NCI-H1092 treated with DMSO at 0.1 percent for 48 hours (cell line): ENCODE measurements at places on chromosomes 2 and 18.

- DNase-seq: no peak
Observed at GRCh38 chr2:171726847-171727450, 39.7 kb downstream of the DYNC1I2 start.

GRCh38 chr2:85528355-85528754, 10.6 kb upstream of the MAT2A start:
- DNase-seq: no peak

DNA sequence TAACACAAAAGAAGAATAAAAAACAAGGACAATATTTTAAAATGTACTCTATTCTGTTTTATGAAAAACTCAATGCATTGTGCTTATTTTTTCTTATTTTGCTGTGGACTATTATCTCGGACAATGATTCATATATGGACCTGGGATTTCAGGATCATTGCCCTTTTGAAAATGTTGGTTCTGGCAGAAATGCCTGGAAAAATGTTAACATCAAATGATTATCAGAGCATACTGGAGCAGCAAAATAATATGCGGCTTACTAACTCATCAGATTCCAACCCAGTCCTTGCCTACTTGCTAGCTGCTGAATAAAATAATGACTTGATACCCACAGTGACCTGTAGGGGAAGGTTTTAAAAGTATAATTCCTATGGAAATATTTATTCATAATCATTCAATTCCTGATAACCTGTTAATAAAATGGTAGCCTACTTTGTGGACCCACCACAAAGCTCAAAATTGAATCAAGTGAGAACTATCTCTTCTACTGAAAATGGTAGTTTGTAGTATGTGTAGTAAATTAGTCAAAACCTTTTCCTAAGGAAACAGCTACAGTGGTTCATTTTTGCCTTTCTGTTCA, 117.4 kb downstream of the NEB start:
- no peak for DNase-seq

GRCh38 chr2:240637116-240637900, 12.0 kb downstream of the GPR35 start:
- DNase-seq: no peak

DNA sequence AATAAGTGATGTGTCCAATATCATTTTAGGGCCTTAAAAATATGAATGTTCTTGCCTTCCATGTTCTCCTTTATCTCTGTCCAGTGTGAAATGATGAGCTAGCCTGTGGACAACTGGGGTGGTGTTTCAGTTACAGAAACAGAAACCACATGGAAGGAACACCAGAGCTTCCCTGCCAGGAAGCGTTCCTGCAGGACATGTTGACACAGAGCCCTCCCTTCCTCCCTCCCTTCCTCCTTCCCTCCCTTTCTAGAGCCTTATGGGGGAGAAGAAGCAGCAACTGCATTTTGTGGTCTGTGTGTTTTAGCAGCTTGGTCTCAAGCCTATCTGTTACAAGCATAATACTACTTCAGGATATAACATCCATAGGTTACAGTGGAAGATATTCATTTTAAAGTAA, 539.7 kb upstream of the NETO1 start:
- DNase-seq: no peak

GRCh38 chr2:113174376-113174750, 592 bp downstream of the PSD4 start:
- no peak for DNase-seq

- peak; percentile 11 for DNase-seq
Observed at GRCh38 chr2:218658671-218659257, 659 bp downstream of the ZNF142 start.

DNA sequence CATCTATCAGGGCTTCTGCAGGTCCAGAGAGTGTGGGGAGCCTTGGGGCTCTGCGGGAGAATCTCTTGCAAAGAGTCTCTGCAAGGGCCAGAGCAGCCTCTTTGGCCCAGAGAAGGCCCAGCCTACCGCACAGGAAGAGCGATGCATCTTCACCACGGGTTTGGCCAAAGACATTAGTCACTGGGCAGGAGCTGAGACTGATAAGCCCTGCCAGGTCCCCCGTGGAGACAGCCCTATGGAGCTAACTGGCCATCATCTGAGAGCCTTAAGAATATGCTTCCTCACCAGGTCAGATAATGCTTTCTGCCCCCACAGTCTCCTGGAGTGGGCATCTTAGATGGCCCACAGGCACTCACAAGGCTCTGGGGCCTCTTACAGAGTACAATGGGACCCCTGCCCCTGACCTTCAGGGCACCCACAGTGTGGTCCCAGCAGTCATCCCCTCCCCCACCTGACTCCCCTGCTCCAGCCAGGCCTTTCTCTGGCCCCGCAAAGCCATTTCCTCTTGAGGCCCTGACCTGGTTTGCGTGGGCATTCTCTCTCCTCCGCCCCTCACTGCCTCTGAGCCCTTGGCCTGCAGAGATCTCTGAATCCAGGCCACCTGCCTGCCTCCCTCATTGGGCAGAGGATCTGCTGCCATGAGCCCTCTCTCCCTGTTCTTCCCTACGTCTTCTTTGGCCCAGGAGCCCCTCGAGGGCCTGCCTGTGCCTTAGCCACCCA, 31.9 kb upstream of the MAPRE3 start:
- DNase-seq: no peak

- no peak for DNase-seq
Observed at GRCh38 chr2:156748221-156748620, 312.0 kb downstream of the GPD2 start.

DNA sequence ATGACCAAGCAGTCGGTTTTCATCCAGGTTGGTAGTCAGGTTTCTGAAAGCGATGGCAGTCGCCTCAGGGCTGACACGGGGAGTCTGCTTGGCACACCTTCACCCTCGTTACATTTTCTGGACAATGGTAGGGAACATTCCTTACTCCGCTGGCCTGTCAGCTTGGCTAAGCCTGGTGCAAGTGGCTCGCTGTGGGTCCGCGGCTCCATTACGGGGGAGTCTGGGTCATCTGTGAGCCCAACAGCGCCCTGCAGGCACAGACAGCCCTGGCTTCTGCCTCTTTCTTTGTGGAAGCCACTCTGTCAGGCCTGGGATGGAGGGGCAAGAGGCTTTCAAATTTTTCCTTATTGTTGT, 95.6 kb downstream of the HDAC4 start:
- DNase-seq: no peak

DNA sequence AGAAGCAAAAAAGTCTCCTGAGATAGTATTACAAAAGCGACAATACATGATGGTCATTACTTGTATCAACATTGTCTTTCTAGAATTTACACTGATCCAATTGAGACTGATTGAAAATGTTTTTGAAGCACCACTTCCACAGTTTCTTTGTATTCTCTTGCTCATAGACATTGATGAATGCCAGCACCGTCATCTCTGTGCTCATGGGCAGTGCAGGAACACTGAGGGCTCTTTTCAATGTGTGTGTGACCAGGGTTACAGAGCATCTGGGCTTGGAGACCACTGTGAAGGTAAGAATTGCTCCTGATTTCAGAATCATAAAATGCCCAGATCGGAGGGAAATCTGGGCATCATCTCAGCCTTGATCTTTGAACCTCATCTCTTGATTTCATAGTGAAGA, 175.1 kb upstream of the RASGRP3 start:
- DNase-seq: no peak

DNA sequence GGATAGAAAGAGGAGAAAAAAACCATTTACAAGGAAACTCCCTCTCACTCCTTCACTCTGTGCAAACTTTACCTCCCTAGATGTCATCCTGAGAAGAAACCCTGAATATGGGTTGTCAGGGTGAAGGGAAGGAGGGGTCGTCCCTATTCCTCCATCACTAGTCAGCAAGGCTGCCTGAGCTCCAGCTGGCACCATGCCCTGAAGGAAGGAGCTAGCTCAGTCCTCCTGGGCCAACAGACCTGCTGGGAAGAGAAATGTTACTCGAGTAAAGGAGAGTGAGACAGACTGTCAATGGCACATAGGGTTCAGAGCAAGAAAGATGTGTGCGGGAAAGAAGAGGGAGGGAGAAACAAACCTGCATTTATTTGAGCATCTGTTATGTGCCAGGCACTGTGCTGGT, 18.3 kb upstream of the EPAS1 start:
- DNase-seq: no peak

- DNase-seq: peak; percentile 31
Observed at GRCh38 chr18:48711651-48712486, 173.0 kb downstream of the CTIF start.

GRCh38 chr2:73746877-73747208, 9.7 kb upstream of the TPRKB start:
- DNase-seq: no peak

DNA sequence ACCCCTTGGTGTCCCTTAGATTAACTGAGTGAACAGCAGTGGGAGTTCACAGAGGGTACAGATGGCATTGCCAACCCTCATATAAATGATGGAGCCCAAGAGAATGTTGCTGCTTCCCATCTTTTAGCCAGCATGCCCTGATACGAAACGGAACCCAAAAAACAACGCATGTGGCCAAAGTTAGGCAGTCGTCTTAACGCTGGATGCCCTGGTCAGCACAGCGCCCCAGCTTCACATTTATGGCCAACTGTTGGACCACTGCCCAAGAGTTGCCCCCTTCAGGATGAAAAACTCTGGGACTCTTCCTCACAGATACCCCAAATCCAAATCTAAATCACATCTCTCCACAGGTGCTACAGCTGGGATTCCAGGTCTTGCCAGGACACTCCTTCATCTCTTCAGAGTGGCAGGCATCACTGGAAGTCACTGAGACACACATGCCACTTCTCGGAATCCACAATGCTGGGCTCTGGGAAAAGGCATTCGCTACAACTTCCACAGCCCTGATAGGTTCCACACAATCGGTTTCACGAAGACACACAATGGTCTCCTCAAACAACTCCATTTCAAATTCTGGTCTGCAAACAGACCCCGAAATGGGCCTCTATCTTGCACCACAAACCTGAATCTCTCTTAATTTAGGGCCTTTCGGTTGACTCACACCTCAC, 44.6 kb downstream of the LONRF2 start:
- DNase-seq: no peak

DNA sequence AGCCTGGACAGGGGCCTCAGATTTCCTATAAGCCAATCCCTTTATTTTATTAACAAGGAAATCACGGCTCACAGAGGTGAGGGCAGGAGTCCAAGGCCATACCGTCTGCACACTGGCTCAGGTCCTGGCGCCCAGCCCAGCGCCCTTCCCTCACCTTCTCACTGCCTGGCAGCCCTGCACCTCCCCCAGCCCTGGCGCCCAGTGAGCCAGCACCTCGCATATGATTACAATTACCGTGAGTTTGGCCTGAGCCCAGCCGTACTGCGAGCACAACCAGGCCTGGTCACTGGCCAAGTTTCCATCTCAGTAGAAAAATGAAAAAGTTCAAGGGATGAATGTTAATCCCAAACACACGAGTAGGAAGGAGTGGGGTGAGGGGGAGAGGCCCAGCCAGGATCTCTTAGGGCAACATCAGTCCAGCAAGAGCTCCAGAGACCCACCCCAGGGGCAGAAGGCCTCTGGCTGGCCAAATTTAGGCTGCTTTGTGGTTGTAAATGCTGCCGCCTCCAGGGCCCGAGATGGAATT, 68.4 kb downstream of the MCFD2 start:
- peak; percentile 95 for DNase-seq

GRCh38 chr2:1236606-1237005, 176.7 kb upstream of the TPO start:
- DNase-seq: no peak

DNA sequence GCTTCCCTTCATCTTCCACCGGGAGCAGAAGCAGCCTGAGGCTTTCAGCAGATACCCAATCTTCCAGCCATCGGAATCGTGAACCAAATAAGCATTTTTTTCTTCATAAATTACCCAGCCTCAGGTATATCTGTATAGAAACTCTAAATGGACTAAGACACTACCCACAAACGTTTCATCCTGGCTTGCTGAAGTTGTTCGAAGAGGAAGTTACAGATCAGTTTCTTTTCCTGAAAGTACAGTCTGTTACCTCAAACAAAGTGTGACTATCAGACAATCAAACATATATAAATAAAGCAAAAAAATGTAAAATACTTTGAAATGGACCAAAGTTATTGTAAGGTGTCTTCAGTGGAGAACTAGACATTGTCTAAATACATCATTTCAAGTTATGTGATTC, 97.9 kb downstream of the MREG start:
- no peak for DNase-seq

GRCh38 chr2:28071221-28071620, 180.7 kb downstream of the BABAM2 start:
- DNase-seq: no peak

DNA sequence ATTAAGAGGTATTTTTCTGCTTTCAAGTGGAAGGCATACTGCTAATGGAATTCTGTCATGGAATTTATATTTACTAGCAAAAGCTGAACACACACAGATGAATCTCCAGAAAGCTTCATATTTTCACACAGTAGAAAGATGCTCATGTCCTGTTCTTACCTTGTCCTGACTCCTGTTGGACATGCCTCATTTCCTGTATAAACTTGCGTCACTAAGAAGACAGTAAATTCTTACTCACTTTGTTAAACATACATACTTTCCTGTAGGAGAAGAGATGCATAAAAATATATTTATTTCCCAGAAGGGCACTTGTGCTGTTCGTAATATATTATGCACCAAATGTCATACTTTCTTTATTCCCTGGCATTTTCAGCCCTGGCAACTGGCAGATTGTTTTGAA, 238.3 kb upstream of the RASGRP3 start:
- no peak for DNase-seq

GRCh38 chr2:85583667-85584353, 421 bp upstream of the VAMP5 start:
- no peak for DNase-seq

DNA sequence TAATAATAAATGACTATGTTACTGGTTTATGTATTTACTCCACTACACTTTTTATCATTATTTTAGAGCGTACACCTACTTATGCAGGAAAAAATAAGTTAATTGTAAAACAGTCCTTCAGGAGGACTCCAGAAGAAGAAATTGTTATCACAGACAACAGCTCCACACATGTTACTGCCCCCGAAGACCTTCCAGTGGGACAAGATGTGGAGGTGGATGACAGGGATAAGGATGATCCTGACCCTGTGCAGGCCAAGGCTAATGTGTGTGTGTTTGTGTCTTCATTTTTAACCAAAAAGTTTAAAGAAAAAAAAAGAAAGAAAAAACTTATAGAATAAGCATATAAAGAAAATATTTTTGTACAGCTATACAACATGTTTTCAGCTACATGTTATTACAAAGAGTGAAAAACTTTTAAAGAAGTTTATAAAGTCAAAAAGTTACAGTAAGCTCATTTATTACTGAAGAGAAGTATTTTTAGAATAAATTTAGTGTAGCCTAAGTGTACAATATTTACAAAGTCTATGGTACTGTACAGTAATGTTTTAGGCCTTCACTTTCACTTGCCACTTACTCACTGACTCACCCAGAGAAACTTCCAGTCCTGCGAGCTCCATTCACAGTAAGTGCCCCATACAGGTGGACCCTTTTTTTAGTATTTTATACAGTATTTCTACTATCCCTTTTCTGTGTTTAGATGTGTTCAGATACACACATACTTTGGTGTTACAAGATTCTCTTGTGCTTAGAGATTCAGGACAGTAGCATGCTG, 7.5 kb downstream of the TGFBRAP1 start:
- no peak for DNase-seq

- DNase-seq: no peak
Observed at GRCh38 chr2:86204458-86204857, 5.2 kb downstream of the MRPL35 start.
